ENCODE measurements at places on chromosomes 1 and 21.

DNA sequence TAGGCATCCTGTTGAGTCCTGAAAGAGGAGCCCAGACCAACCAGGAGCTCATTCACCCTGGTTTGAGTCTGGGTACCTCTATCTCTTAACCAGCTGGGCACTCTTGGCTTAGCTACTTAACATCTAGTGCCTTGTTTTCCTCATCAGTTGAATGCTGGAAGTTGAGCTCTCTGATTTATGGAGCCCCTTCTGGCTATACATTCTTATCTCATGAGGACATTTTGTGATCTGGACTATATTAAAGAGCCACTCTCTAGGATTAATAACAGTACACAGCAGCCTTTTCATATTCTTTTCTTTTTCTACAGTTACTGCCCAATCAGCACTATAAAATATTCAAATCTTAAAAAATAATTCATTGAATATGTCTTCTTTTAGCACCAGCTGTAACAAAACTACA, 296.9 kb upstream of the RUNX1 start:
- no peak for DNase-seq

DNA sequence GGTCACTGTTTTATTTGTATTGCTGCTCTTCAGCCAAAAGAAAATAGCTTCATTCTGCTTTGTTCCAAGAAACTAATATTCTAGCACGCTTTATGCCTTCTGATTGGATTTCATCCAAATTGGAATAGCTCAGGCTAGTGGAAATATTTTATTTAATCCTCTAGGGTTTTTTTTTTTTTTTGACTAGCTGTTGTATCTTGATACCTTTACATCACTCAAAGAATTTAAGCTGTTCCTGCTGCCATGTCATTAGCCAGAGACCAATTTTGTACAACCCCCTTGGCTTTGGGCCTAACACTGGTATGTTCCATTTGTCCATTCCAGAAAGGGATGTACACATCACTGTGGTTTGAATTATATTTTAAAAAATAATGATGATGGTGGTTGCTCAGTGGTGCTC, 103.0 kb downstream of the DISC1 start:
- DNase-seq = no peak

GRCh38 chr21:45157932-45158331, 83.6 kb downstream of the ADARB1 start:
- DNase-seq = no peak

DNA sequence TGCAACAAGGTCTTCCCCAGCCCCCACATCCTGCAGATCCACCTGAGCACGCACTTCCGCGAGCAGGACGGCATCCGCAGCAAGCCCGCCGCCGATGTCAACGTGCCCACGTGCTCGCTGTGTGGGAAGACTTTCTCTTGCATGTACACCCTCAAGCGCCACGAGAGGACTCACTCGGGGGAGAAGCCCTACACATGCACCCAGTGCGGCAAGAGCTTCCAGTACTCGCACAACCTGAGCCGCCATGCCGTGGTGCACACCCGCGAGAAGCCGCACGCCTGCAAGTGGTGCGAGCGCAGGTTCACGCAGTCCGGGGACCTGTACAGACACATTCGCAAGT, 3.8 kb downstream of the ZBTB18 start:
- DNase-seq = no peak

- DNase-seq = no peak
Measured at GRCh38 chr1:71193153-71193552, 112.3 kb upstream of the ZRANB2 start.

- DNase-seq = no peak
Measured at GRCh38 chr1:197692965-197693364, 82.3 kb downstream of the DENND1B start.

DNA sequence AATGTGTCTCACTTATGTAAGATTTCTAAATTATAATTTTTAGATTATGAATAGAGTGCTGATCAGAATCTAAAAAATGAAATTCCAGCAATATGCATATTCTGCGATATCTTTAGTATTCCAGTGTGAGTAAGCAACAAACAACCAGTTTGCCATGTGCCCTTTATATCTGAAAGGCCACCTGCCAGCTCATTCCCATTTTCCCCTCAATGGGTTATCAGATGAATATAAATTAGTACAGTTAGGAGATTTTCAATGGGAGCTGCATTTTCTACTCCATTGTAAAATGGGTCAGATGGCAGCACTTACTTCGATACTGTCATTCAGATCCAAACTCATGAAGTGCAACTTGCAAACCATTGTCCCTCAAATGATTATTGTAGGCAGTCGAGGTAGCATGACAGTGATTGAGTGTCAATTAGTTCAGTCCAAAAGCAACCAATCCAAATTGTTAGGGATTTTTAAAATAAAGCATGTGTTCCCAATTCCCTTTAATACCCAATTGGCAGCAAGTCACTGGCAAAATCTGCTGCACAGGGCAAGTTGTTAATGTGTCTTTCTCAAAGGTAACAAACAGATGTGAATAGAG, 680.3 kb downstream of the LRRIQ3 start:
- no peak for DNase-seq

GRCh38 chr1:91651661-91652071, 151.0 kb downstream of the CDC7 start:
- DNase-seq = peak; percentile 49

- DNase-seq = no peak
Measured at GRCh38 chr1:109986054-109986444, 1.5 kb downstream of the AHCYL1 start.

- no peak for DNase-seq
Measured at GRCh38 chr1:47491341-47491753, 53.5 kb downstream of the FOXD2 start.

DNA sequence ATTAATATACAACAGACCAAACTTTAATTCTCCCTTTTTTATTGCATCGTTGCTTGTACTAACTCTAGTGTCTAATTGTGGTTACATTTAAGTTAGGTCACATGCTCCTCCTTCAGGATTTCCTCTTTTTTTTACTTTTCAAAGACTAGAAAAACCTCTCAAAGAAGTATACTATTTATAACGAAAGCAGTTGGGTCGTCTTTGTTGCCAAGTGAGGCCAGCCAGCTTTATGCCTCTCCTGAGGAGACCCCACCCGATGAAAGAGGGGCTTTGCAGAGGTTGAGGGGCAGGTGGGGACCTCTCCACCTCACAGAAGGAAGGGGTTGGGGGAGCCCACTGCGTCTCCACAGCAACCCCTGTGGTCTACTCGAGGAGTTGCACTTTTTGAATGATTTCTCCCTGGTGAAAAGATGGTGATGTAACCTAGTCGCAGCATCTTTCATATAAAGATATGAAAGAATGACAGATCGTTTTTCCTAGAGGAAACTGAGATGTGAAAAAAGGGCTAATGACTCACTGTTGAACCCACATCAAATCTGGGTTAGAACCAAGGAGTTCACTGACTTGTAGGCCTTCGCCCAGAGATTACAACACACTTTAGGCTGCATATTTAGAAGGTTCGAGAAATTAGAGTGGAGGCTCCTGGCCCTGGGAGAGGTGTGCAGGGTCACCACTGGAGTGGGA, 6.4 kb downstream of the TGFB2 start:
- DNase-seq = no peak

GRCh38 chr1:22266141-22266540, 123.2 kb upstream of the WNT4 start:
- DNase-seq = no peak

DNA sequence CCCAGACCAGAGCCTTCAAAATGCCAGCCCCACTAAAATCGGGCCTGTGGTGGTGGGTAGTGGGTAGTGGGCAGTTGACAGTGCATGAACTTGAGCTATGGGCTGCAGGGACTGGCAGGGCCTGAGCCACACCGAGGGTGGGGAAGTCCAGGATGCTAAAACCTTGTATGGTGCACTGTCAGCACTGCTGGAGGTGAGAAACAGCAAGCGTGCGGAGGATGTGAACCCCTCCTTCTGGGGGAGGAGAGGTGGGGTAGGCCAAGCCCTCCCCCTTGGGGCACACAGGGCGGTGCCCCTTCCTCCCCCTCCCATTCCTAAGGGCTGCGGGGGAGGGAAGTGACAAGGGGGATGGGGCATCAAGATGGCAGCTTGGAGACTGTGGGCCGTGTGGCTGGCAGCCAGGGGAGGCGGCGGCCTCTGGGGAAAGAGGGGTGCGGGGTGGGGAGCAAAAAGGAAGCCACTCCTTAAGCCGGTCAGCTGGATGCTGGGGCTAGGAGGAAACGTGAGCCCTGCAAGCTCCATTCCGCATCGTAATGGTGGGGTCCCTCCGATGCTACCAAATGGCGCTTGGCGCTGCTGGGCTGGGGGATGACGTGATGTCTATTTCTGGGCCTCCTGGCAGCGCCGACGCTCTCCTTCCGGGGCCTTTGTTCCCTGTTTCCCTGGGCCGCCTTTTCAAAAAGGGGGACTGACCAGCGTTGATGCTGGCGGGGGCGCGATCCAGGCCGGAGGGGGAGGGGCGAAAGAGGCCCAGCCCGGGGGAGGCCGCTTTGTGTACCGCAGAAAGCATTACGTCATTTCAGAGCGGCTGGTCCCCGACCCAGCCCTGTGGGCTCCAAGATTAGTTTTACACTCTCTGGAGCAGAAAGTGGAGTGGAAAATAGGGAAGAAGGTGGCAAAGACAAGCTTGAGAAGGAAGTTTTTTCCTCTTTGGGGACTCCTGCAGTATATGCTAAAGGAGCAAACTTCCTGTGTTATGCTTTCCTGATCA, 809 bp downstream of the SYT11 start:
- no peak for DNase-seq

- no peak for DNase-seq
Measured at GRCh38 chr1:101260556-101261350, 23.9 kb downstream of the S1PR1 start.

DNA sequence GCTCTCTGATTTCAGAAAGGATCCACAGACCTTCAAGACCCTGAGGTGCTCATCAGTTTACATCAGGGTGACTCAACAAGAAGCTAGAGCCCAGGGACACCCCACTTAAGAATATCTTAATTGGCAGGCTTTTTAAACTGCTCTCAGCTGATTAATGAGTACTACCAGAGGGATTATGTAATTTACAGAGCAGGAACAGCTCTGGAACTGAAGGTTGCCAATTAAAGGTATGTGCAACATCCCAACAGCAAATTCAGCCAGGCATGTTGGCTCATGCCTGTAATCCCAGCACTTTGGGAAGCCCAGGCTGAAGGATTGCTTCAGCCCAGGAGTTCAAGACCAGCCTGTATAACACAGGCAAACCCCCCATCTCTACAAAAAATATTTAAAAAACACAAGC, 295.7 kb downstream of the SETD4 start:
- DNase-seq = no peak

DNA sequence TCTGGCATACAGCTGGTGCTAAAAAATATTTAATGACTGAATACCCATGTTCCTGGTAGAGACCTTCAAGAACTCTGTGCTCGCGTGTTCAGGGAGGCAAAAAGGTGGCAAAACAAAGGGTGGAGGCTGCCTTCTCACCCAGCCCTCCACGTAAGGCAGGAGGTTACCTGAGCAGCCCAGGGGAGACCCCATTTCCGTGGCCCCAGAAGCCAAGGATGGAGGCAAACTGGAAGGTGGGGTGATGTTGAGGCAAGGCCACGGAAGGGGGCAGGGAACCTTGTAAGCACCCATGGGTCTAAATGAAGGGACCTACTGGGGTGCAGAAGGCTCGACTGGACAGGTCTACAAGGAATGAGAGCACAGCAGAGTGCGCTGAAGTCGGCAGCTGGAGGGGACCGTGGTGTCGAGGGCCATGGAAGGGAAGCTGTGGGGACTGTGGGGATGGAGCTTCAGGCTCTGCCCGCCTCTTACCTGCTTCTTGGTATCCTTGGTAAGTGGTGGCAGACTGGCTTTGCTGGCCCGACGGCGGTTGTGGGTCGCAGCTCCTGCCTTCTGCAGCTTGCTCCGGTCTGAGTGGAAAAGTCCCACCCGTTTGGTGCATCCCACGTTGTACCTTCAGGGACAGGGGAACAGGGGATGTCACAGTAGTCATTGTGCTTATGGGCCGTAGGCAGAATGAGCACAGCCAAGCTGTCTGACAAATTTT, 8.9 kb upstream of the A3GALT2 start:
- no peak for DNase-seq

GRCh38 chr1:71081697-71082080, 854 bp upstream of the ZRANB2 start:
- no peak for DNase-seq

DNA sequence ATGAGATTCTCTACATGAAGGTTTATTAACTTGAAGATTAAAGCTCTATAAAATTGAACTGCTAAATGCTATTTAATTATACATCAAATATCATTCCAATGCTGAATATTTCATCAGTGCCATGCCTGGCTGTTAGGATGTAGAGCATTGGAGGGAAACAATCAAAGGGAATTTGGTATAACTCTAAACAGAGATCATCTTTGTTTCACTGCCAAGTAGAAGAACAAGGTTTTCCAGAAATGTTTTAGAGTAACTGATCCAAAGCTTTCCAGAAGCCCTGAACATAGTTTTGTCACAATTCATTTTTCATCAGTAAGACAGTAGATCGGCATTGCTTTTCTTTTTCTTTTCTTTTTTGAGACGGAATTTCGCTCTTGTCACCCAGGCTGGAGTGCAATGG, 5.9 kb upstream of the DSTYK start:
- DNase-seq = no peak

DNA sequence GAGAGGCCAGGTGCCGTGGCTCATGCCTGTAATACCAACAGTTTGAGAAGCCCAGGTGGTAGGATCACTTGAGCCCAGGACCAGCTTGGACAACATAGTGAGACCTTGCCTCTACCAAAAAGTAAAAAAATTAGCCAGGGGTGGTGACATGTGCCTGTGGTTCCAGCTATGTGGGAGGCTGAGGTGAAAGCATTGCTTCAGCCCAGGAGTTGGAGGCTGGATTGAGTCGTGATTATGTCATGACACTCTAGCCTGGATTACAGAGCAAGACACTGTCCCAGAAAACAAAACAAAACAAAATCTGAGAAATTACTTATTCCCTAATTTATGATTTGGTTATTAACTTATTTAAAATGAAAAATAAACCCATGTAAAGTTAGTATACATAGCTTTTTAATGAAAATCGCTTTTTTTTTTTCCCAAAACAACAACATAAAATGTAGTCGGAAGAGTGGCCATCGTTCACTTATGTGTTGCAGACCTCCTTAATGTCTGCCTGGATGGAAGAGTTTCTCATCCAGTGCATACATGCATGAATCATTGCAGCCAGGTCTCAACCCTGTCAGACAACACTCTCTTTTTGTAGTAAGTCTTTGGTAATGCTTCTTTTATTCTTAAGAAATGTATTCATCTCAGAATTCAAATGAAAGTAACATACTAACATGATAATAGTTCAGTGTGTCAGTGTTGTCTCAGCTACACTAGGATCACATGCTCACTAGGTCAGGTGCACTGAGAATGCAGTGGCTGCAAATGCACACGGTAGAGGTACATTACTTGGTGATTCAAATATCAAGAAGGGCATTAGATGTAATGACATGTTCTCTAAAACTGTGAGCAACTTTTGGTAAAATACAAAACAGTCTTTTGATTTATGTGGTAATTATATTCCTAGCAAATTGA, 28.0 kb downstream of the ITSN1 start:
- no peak for DNase-seq

- no peak for DNase-seq
Measured at GRCh38 chr1:25797939-25798338, 2.1 kb upstream of the SELENON start.

Measured in forelimb muscle (tissue), 1 donor.